ENCODE measurements at places on chromosomes 6 and 20.
A peak's percentile ranks its signal among the peaks of the same experiment; 100 is the strongest.

DNA sequence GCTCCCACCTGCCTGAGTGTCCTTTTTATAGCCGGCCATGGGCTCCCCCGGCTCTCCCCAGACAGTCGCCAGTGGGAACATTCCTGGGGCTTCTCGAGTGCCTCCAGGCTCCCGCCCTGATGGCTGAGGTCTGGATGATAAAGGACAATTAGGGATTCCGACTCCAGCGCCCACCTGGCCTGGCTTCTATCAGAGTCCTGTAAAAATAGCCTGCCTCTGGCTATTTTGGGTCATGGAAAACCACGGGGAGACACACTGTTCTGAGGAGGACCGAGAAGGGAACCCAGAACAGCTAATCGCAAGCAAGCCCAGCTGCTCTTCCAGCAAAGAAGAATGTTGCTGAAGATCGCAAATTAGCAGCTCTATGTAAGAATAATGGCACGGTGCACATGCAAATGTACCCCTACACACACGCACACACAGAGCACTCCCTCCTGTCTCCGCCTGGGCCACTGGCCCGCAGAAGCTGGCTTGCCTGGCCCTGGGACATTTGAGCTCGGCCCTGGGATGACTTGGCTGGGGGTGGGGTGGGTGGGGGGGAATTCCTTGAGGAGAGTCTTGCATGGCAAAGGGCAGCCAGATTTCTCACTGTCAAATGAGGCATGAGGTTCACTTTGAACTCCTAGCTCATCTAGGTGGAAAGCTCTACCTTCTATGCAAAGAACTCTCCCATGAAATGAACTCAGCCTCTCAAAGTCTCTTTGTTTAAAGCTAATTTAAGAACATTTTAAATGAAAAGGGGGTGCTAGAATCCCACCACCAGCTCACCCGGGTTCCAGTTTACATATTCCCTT is 55.3 kb downstream of the CTCFL start:
- no peak for DNase-seq

GRCh38 chr6:32076321-32076809 is 32.8 kb downstream of the TNXB start:
- DNase-seq, result no peak

GRCh38 chr6:220721-221475 is 71.4 kb upstream of the DUSP22 start:
- no peak for DNase-seq

GRCh38 chr6:91704531-91704930 is 1117.7 kb upstream of the MAP3K7 start:
- no peak for DNase-seq

GRCh38 chr6:155154158-155154830 is 109.5 kb upstream of the CLDN20 start:
- no peak for DNase-seq

GRCh38 chr6:155245831-155246230 is 18.0 kb upstream of the CLDN20 start:
- no peak for DNase-seq

GRCh38 chr6:122653094-122653493 is 42.9 kb downstream of the PKIB start:
- no peak for DNase-seq

- DNase-seq, result no peak
These were observed 209.1 kb upstream of the BMP2 start for GRCh38 chr20:6558341-6558740.

- DNase-seq, result no peak
These were observed 232.8 kb upstream of the GMDS start for GRCh38 chr6:2478200-2478599.

DNA sequence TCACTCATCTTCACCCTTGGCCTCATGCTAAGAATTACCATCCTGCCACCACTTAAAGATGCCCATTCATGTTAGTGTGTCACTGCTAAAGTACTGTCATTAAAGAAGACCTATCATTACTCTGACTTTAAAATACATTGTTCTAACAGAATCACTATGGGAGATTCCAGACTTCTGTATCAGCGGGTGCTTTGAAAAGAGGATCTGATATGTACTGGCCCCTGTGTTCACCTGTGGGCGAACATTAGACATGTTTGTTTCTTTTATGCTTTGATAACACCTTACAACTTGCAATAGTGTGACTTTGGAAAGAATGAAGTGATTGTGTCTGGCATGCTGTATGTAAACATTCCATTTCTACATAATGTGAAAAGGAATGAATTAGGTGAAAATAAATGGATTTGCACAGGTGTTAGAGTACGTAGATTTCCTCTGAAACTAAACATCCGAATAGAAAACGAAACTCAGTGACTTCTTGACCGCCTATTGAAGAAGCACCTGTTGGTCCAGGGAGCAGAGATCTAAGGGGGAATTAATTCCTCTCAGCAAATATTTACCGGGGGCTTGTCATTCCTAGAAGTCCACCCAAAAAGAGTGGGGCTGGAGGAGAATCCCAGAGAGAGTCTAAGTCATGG is 132.3 kb downstream of the CARMIL1 start:
- DNase-seq, result no peak

DNA sequence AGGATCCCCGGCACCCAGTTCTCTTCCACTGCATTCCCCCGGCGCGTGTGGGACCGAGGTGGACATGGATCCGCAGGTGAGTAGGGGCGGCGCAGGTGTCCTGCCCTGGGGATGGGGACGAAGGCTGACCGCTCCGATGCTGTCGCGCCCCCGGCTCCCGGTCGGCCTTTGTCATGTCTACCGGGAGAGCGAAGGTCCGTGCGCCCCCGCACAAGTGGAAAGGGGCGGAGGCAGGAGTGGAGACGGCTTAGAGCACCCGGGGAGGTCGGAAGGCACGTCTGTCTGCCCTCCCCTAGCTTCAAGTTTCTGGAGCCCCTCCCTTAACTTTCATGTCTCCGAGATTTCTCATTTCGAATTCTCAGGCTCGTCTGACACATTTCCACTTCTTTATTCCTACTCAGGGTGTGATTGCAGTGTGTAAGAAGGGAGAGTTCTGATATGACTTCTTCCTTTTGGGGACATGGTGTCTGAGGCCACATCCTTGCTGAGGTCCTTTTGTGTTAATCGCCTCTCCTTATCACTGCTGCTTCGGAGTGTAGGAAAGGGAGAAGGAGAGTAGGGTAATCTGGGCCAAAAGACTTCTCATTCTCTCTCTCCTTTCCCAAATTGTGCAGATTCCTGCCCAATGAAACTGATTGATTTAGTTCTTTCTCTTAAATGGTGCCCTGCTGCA is 435 bp downstream of the KIFC1 start:
- peak; percentile 26 for DNase-seq

DNA sequence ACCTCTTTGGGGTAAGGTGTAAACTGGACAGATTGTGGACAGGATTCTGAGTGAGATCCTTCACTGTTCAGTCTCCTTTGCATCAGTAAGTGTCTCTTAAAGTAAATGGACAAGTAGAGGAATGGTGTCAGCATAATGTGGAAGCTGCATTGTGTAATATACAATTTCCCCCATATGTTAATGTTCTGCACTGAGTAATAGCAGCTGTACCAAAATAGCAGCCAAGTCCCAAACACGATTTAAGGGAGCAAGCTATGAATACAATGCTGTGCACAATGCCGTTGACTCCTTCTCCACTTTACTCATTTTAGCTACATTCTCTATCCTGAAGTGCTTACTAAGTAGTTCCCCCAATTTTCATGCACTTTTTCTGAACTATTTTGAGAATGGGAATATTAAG is 21.1 kb upstream of the TRIM26 start:
- DNase-seq, result no peak

- DNase-seq, result no peak
These were observed 800 bp downstream of the ABCC10 start for GRCh38 chr6:43428112-43428570.

GRCh38 chr6:134529921-134530320 is 212.0 kb upstream of the SGK1 start:
- DNase-seq, result no peak

GRCh38 chr6:106977246-106977645 is 2.7 kb upstream of the CD24 start:
- no peak for DNase-seq

GRCh38 chr6:157253699-157254098 is 69.6 kb downstream of the TMEM242 start:
- no peak for DNase-seq

- DNase-seq, result no peak
These were observed 194.9 kb downstream of the SCP2D1 start for GRCh38 chr20:19008497-19008896.

DNA sequence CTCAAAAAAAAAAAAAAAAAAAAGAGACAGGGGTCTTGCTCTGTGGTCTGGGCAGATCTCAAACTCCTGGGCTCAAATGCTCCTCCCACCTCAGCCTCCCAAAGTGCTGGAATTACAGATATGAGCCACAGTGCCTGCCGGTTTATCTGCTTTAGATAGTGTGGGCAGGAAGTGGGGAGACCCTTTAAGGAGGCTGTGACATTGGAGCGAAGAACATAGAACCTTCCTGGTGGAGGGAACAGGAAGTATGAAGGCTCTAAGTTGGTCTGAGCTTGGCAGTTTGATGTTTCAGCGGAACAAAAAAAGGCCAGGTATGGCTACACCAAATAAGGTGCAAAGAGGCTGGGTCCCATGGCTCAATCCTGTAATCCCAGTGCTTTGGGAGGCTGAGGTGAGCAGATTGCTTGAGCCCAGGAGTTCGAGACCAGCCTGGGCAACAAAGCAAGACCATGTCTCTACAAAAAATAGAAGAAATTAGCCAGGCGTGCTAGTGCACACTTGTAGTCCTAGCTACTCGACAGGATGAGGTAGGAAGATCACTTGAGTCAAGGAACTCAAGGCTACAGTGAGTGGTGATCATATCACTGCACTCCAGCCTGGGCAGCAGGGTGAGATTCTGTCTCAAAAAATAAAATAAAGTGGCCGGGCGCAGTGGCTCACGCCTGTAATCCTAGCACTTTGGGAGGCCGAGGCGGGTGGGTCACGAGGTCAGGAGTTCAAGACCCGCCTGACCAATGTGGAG is 8.7 kb upstream of the ZMYND8 start:
- DNase-seq, result no peak

DNA sequence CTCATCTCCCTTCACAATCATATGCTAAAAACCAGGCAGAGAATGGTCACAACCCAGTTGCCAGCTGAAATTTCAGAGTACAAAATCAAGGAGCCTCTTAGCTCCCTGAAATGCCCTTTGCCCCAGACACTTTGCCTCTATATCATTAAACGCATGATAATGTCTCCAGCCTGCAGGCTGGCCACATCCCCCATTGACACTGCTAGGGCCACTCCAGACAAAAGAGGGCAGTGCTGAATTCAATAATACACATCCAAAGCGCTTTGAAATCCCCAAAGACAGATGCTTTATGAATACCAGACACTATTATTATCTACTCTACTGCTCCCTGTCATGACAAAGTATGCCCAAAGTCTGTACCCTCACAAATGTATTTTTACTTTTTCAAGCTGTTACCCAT is 348.3 kb upstream of the POU3F2 start:
- DNase-seq, result no peak

DNA sequence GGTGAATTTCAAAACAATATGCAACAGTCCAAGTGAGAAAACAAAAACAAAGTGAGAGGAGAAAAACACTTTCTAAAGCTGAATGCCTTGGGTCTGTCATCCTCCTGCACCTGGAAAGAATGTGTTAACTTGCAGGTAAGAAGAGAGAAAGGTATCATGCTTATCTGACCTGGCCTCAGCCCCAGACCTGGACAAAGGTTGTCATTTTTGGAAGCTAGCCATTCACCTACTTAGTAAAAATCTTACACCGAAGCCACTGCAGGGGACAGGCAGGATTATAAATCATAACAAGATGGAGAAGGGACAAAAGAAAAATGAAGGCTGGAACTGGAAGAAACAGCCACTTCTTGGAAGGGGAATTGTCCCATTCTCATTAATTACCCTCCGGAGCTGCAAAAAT is 69.4 kb downstream of the GFOD1 start:
- no peak for DNase-seq

GRCh38 chr20:12733811-12734210 is 275.0 kb upstream of the SPTLC3 start:
- no peak for DNase-seq

GRCh38 chr6:126170433-126170832 is 169.5 kb upstream of the CENPW start:
- DNase-seq, result no peak

DNA sequence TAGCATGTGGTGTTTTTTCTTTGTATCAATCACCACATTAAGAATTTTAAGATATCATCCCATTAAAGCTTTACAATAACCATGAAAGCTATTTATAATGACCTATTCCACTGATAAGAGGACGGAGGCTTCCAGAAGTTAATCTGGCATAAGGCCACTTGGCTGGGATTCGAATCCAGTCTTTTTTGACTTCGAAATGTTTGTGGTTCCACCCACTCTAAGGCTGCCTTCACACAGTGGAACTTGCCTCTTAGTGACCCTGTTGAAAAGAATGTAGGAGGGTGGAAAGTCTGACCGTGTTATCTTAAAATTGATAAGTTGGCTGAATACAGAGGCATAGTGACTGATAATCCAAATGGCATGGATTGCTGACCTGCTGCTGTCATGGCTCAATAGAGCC is 959.7 kb downstream of the KIF16B start:
- DNase-seq, result no peak

- DNase-seq, result no peak
These were observed 12.7 kb downstream of the MYT1 start for GRCh38 chr20:64176971-64177370.

DNA sequence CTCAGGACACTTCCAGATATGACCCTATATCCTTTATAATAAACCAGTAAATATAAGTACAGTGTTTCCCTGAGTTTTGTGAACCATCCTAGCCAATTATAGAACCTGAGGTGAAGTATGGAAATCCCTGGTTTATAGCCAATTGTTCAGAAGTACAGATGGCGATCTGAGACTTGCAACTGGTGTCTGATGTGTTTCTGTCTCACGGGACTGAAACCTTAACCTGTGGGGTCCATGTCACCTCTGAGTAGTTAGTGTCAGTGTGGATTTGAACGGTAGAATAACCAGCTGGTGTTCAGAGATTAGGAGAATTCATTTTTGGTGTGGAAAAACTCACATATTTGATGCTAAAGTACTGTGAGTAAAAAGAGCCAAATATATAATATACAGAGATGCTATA is 606.6 kb downstream of the MAFB start:
- DNase-seq, result no peak

DNA sequence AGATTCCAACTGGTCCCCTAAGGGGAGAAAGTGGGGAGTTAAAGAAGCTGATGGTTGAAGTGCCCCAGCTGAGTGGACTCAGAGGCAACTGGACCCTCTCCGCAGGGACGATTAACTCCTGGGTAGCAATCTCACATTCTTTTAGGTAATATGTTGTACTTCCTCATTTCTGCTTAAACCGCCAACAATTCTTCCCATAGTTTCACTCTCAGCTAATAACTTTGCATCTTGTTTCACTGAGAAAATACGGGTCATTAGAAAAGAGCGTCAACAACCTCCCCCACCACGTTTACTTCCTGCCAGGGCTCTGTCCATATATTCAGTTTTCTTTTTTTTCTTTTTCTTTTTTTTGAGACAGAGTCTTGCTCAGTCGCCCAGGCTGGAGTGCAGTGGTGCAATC is 39.5 kb upstream of the CHD6 start:
- no peak for DNase-seq

DNA sequence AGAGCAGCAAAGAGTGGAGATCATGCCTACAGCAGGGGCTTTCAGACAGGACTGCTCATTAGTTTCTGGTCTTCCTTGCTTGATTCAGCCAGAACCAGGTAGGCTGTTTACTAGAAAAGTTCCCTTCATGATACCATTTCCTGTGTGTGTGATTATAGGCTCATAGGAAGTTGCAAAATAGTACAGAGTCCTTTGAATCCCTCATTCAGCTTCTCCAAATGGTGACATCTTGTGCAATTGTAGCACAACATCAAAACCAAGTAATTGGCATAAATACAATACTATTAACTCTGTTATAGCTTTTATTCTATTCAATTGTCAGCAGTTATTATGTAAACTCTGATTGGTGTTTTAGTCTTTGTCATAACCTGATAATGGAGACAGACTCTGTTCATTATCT is 347.3 kb upstream of the CDH4 start:
- no peak for DNase-seq

- no peak for DNase-seq
These were observed 29.2 kb downstream of the C6orf58 start for GRCh38 chr6:127606131-127606562.

Measured in GM20000 (cell line).